ENCODE measurements at places on chromosomes 2 and 18.

GRCh38 chr2:146147448-146148012 is 1627.6 kb upstream of the ZEB2 start:
- no peak for DNase-seq

- no peak for DNase-seq
Observed at GRCh38 chr2:53220969-53221368, 546.6 kb upstream of the CHAC2 start.

GRCh38 chr2:85308896-85309555 is 18.8 kb downstream of the TGOLN2 start:
- no peak for DNase-seq

GRCh38 chr2:10079266-10079869 is 843 bp downstream of the CYS1 start:
- no peak for DNase-seq

GRCh38 chr2:68344031-68344430 is 21.1 kb upstream of the PLEK start:
- DNase-seq: no peak

GRCh38 chr2:216017365-216017764 is 4.0 kb upstream of the MREG start:
- no peak for DNase-seq

DNA sequence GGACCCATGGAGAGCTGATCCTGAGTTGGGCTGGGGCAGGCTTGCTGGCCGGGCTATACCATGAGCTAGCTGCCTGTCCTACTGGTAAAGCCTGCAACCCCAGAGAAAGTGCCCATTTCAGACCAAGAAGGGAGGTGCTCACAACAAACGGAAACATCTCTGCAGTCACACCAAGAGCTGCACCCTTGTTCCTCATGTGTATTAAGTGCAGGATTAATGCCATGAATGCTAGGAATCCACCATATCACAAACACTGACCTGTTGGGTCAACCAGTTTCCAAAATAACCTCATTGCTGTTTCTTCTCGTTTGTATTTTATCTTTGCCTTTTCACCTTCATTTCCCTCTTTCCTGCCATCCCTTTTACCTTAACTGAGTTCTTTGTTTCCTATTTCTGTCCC is 69.9 kb downstream of the AFF3 start:
- DNase-seq: no peak

DNA sequence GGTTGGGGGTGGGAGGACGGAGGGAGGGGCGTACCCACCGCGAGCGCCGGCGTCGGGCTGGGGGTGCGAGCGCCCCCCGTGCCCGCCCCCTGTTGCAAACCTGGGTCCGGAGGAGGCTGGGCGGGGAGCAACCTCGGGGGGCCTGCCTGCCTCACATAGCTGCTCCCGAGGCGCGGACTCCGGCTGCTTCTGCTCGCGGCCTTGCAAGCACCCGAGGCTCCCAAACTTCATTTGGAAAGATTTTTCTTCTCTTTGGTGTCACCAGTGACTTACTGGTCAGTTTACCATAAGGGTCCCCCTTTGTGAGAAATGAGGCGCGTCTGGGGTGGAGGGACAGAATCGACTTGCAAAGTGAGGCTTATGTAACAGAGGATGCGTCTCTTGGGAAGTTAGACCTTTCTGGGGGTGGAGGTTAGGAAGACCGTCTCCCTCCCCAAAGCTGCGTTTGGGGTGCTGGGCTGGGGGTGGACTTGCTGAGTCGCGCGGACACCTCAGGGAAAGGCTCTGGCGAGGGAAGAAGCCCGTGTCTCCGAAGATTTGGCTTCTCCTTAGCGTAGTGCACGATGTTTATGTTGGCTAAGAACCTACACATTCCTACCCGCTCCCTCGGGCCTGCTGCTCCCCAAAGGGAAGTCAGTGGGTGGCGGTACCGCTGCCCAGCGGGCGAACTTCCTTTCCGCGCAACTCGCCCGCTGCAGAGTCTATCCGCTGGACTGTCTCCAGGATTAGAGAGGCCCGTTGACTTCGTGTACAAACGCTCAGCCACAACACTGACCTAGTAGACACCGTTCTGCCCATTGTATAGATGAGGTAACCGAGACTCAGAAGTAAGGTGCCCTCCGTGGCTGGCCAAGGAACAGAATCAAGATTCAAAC is 559 bp downstream of the TMEM37 start:
- DNase-seq: no peak

DNA sequence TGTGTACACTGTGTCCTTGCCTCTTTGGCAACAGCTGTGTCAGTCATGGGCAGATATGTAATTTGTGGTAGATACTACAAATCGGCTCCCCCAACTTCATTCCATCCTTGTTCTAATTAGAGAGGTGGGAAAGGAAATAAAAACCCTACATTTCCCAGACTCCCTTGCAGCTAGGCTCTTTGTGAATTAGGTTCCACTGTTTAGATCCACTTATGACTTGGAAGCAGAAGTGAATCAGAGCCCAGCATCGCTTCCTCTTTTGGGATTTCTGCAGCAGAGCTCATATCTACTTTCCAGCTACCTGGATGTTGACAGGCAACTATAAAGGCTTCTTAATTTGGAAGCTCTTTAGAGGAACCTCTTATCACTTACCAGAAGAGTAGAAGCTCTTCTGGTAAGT is 34.1 kb upstream of the NARS1 start:
- DNase-seq: no peak

- DNase-seq: no peak
Observed at GRCh38 chr2:219125886-219126270, 34.7 kb downstream of the NHEJ1 start.

- no peak for DNase-seq
Observed at GRCh38 chr2:226673314-226673723, 126.3 kb downstream of the IRS1 start.

GRCh38 chr18:49460976-49461601 is 644 bp upstream of the DYM start:
- no peak for DNase-seq

DNA sequence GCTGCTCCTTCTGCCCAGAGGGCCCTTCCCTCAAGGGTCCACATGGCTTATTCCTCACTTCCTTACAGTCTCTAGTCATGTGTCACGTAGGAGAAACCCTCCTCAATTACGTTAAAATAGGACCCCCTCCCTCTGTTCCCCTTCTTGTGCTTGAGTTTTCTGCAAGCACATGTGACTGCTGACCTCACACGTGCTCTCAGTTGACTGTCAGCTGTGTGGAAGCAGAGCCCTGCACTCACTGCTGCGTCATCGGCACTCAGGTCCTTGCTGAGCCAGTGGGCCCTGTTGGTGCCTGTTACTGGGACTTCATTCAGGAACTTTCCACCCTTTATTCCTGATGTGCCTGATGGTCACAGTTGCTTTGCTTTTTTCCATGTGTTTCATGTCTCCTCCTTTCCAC is 11.1 kb downstream of the ATG16L1 start:
- DNase-seq: no peak

GRCh38 chr2:239778042-239778851 is 246.9 kb downstream of the NDUFA10 start:
- no peak for DNase-seq

GRCh38 chr2:26504002-26504401 is 26.1 kb upstream of the OTOF start:
- DNase-seq: no peak

DNA sequence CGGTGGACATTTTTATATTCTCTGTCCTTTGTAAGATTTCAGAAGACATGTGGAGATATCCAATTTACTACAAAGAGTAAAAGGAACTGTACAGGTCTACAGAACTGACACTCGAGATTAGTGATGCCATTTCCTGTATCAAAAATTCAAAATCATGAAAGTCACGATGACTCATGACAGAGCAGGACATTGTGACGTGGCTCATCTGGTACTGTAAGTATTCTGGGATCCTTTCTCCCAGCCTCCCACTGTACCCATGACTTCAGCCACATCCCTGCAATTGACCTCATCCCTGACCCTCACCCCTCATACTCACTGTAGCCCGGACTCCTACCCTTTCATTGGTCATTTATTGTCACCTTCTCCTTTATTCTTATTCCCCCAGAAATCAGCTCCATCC is 736.5 kb downstream of the EPHA4 start:
- DNase-seq: no peak

DNA sequence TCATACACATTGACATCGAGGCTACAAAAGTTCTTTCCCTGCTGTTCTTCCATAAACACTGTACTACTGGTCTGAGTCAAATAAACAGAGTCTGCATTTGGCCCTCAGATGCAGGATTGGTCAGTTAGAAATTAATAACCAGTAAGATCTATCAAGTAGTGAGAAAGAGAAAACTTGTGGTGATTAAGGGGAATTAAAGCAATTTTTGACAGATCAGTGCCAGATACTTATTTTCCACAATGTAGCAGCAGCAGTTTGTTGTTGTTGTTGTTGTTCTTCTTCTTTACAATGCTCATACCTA is 85.0 kb downstream of the IKZF2 start:
- no peak for DNase-seq

DNA sequence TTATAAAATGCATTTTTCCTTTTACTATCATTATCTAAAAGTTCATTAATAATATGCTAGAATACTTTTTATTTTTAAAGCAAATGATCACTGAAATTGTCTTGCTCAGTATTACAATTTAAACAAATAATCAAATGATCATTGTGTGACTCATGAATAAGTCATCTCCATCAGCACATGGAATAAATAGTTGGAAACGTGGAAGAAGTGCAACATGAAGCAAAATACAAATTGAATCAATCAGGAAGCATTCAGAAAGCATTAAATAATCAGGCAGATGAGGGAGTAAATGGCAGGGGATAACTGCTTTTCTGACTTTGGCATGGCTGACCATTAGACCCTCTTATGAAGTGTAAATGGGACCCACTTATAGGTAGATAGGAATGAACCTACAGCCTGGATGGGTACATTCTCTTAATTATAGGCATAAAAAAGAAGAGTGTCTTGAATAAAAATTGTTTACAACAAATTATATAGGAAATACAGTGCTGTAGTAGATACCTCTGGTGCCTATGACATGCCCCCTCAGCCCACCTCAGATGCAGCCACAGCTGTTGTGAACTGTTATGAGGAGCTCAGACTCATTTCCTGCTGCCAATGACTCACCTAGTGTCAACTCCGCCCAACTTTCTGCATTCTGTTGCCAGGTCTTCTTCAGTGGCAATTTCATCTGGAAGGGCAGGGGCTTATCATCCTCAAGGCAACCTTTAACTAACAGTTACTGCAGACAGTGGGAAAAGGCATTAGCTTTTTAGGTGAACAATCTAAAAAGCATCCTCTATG is 936.0 kb downstream of the TRIB2 start:
- no peak for DNase-seq

GRCh38 chr18:53819671-53820070 is 404.8 kb downstream of the MBD2 start:
- DNase-seq: no peak

DNA sequence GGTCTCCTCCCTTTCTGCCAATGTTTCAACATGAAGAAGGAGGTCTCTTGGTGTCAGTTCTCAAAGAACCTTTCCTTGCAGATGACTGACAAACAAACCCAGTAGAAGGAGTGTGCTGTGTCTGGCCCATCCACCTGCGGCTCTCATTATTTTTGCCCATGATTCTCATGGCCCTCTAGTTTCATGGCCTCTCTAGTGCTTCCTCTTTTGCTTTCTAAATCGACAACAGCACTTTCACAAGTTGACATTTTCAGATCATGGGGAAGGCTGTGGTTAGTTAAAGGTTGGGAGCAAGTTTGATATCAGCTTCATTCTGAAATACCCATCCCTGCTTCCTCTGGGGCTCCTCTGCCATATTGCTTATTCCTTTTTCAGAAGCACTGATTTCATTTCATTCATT is 805.2 kb downstream of the SLC4A3 start:
- DNase-seq: no peak

DNA sequence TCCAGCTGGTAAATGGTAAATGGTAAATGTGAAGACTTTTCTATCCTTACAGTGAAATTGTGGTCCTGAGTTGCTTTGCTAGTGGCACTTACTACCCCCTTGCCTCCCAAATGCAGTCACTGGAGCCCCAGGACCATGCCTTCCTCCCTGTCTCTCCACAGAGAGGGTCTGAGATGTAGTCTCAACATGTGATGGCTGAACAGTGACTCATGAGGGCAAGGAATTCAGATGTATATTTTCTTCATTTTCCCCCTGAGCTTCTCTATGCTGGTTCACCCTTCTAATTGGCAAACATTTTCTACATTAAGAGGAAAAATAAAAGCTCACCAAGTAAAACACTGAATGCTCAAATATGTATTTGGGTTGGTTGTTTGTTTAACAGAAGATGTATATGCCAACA is 232.0 kb downstream of the SH3BP4 start:
- no peak for DNase-seq

Measured in stimulated activated CD4-positive, alpha-beta T cell treated with anti-CD3 and anti-CD28 coated beads, Interleukin-1b, Interleukin-23, amount 100 ng/mL, for 1 hour (primary cell).